ENCODE measurements at places on chromosomes 11 and 22. TPM values are rescaled to one million over a fixed set of nuclear protein-coding genes. Genes with fewer than 3 reads are reported as not detected.

DRD2 gene
- total RNA-seq: 5.5 TPM

TP53AIP1 gene
- 0.47 TPM for total RNA-seq

DNA sequence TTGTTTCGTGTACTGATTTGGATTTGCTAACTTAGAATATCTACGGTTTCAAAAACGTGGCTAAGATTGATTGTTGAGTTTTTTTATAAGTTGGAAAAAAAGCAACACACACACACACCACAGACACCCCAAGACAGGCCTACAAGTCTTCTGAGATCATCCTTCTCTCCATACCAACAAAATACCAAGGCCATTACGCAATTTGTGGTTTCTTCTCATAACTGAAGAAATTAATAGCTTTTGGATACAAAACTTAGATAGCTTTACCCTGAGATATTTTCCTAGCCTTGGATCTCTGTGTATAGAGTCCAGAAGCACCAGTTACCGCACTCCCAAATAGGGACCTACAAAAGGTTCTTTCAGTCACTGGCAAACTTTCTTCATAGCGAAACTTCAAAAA, 113.6 kb downstream of the SIK3 start:
- DNase-seq: no peak

DNA sequence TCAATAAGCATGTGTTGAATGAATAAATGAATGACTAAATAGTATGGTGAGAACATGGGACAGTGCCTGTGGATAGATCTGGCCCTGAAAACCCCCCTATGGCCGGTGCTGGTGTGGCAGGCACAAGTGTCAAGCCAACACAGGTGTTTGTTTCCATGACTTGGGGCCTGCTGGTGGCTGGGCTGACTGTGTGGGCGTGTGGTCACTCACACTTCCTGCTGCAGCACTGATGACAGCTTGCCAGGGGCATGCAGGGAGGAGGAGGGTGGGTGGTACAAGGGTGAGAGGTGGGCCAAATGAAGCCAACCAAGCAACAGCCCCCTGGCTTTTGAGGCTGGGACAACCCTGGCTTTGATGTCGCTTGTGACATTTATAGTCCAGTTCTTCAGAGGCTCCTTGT, 30.3 kb upstream of the ABCC8 start:
- DNase-seq: no peak

- no peak for DNase-seq
Measured at GRCh38 chr22:27317096-27317495, 484.5 kb downstream of the MN1 start.

DNA sequence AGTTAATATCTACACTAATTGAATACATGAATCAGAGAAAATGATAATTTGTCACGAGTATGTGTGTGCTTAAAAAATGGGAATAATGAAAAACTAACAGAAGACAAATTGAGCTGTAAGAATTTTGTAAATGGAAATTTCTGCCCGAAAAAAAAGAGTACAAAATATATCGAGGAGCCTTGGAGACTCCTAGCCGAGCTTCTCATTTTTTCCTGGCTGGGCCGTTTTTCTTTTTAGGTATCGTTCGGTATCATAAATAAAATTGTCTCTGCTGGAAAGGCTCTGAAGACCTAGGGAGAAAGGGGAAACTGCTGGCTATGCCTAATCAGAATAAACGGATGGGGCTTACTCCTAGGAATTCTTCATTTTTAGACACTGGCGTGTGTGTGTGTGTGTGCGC, 227.2 kb upstream of the RAG2 start:
- no peak for DNase-seq

Data from mesothelial cell of epicardium (in vitro differentiated cells).